Left renal pelvis (tissue), 4 donors: ENCODE measurements at places on chromosomes 6 and 20.

DNA sequence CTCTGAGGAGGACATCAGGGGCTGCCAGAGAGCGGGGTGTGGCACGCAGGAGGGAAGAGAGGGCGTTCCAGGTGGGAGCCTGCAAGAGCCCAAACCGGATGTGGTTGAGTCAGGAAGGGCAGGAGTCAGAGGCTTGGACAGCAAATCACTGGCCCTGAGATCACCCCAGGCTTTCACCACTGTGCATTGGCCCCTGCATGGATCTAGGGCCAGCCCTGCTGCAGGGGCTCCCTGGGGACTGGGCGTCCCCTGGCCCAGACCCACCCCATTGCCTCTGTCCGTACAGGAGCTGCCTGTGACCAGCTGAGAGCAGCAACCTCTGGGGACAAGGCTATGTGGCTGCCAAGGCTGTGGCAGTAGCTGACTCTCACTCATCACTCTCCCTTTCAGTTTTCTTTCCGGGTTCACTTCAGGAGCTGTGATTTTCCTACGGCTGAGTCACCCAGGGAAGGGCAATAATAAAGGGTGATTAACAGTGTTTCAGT, 33.9 kb downstream of the KCNK17 start:
- no peak for DNase-seq

DNA sequence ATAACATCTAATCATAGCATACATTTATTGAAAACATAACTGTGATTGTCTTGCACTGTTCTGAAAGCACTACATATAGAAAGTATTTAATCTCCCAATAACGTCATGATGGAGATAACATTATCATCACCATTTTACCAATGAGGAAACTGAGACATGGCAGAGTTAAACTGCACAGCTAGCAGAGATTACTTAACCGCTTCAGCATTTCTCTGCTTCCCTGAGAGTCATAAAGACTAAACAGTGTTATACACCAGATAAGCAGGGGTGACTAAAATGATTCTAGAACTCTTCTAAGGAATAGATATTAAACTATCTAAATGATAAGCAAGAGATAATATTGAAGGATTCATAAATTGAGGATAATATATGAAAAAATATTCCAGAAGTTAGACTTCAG, 183.2 kb upstream of the BMP5 start:
- DNase-seq: no peak

GRCh38 chr6:3339811-3340210, 81.1 kb downstream of the PSMG4 start:
- DNase-seq: no peak

DNA sequence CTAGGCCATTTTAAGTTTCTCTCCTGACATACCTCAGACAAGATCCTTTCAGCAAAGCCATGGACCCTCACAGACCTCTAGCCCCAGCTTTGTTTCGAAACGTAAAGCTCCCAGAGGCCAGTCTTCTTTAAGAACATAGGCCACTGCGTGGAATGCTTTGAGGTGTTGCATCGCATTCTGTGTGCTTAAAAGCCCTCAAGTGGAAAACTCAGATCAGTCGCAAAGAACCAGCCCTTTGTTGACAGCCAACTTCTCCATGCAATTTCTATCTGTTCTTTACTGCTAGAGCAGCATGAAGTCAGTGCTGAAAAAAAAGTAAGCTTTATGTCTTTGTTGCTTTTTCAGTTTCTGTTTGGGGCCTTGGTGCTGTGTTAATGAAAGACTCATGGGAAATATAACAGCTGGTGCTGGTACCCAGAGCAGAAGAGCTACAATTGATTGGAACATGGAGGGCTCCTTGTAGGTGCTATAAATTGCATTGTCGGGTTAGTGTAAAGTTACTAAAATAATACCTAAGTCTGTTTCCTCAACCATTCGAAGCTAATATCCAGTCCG, 142.6 kb downstream of the MAP3K7 start:
- DNase-seq: peak; percentile 14

GRCh38 chr6:52517502-52518278, 59.2 kb downstream of the TRAM2 start:
- no peak for DNase-seq
